ENCODE measurements at places on chromosomes 7 and 10.
A peak's percentile ranks its signal among the peaks of the same experiment; 100 is the strongest.

DNA sequence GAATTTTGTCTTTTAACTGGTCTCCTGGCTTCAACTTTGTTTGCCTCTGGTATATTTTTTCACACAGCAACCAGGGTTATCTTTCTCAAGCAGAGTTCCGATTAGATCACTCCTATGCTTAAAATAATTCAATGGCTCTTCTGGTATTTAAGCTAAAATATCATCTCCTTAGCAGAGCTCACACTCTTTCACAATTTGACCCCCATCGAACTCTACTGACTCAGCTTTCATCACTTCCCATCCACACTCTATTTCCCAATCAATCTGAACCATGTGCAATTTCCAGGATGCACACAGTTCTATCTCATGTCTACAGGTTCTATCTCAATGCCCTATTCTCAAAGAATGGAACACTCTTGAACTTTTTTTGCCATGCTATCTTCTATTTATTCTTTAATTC is 809.5 kb downstream of the GRID1 start:
- no peak for DNase-seq

- no peak for DNase-seq
Observed at GRCh38 chr7:54546081-54546985, 4.2 kb downstream of the VSTM2A start.

DNA sequence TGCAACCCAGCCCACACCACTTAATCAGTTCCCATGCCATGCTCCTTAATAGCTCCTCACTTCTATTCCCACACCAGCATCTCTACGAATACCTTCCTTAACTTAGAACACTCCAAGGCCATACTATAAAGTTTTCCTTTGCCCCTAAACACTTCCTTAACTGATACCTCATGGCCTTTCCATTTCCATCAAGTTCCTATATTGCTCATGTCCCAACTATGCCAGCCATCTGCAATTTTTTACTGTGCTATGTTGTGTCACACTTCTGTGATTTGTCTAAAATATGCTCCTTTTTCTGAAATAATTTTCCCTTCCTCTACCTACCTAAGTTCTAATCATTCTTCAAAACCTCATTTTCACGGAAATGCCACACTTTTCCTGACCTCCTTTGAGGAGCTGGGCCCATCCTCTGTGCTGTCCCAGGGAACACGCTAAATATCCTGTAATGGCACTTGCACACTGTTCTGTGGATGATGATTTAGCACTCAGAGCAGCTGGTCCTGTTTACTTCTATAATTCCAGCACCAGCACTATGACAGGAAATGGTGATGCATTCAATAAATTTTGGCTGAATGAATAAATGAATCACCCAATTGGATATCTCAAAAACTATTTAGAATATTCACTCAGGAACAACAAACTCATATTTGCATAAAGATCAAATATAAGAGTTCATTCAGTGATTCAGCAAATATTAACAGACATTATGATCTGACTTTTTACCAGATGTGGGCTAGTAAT is 266.5 kb upstream of the HGF start:
- no peak for DNase-seq

- DNase-seq = no peak
Observed at GRCh38 chr10:26479766-26480492, 41.8 kb downstream of the APBB1IP start.

DNA sequence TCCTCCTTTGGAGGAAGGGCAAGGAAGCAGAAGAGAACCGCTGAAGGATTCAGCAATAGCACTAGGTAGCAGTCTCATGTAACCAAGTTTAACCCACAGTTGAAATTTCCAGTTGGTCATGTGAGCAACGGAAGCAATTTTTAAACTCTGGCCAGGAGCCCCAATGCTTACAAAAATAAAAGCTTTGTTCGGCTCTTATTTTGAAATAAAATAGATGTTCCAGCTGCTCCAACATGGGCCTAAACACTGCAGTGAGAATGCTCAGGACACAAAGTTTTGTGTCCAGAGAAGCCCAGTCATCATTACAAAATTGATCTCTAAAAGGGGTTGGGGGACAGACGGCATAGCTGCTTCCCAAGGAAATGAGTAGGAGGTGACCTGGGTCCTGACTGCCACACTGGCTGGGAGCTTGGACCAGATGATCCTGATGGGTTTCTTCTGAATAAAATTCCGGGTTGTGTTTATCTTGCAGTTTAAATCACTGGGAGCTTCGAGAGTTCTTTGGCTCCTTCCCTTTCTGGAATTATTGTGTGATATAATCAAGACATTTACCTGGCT is 452 bp upstream of the TMEM140 start:
- DNase-seq = no peak

DNA sequence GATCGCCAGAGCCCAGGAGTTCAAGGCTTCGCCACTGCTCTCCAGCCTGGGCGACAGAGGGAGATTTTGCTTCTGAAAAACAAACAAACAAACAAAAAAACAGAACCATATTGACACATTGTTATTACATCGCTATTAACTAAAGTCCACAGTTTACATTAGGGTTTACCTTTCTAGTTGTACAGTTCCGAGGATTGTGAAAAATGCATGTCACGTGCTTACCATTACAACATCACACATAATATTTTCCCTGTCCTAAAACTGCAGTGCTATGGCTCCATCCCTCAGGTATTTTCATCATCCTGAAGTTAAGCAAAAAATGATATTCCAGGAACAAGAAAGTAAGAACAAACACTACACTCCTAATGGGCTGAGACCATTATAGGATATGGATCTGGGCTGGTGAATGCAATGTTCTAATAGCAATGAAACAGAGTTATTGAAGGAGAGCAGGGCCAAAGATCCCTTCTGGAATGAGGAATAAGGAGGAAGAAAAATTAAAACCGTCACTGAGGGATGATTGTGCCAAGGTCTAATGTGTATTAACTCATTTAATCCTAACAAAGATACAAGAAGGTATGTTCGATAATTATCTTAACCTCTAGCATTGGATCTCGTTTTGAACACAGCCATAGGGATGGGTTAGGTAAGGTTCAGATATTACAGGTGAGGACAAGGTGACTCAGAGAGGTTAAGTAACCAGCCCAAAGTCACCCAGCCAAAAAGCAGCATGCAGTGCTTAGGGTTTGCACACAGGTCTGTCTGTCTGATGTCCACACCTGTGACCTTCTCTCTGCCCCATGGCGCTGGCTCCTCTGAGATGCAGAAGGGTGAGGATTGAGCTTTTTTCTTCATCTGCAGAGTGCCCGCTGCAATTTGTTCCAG is 14.0 kb upstream of the CUX1 start:
- no peak for DNase-seq

GRCh38 chr10:104350127-104350635 is 3.5 kb upstream of the CFAP58 start:
- no peak for DNase-seq

- DNase-seq = no peak
Observed at GRCh38 chr10:111732166-111732785, 451.3 kb downstream of the GPAM start.

DNA sequence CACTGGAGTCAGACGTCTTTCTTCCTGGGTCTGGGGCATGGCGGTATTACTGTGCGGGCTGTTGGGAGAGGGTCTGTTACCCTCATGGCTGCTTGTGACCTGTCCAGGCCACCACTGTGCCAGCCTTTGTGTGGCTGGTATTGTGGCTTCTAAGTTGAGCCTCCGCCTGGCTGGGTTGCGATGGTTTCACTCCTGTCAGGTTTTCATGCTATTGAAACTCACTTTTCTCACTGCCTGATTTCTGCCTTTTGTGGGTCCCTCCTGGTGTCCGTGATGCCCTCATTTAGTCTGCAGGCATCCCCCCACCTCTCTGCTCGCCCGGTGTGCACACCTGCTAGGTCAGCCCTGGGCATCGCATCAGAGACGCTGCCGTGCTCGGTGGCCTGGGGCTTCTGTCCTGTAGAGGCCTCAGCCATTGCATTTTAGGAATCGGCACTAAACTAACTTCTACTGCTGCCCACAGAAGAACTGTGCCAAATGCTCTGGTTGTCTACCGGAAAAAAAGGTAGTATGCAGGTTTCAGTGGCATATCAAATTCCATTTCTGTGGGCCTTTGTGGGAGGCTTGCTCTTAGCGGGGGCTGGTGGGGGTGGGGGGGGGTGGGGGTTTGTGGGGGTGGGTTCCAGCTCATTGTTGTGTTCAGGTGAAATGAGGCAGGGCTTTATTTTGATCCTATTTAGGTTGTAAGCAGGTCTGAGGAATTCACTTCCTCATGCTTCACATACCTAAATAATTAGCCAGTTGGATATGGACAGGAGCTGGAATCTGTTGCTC is 64.3 kb downstream of the MGMT start:
- no peak for DNase-seq

DNA sequence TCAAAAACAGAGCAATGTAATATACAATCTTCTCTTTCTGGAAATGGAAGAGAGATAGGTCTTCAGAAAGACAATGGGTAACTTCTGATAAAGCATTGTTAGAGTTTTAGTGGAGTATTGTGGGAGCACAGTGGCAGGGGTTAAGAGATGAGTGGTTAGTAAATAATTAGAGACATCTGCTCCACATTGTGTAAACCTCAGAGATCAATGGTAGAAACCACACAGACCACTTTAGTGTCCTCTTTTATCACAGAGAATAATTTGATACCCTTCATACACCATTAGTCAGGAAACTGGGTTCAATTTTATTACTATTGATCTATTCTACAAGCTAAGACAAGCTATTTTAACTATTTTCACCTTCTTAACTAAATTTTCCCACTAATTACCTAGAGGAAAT is 35.9 kb upstream of the MAGI2 start:
- DNase-seq = no peak

DNA sequence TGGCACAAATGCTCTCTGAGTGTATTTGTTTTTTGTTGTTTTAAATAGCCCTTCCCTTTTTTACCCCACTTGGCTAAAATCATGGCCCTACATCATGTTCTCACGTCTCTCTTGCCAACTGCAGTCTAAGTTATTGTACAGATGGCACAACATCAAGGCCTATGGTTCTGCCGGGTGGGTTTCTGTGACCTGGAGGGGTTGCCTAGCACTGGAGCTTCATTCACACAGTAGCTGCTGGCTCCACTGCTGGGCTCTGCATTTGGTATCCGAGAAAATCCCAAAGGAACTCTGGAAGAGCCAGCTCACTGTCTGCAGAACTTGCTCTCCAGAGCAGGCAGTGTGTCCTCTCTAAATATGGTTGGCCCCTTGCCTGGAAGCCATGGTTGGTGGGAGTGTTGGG is 120.6 kb downstream of the LRRC4 start:
- DNase-seq = no peak

GRCh38 chr10:77717336-77717735 is 79.7 kb upstream of the KCNMA1 start:
- DNase-seq = no peak

- DNase-seq = no peak
Observed at GRCh38 chr10:88062798-88063472, 199.5 kb downstream of the PTEN start.

- no peak for DNase-seq
Observed at GRCh38 chr7:119026391-119026790, 801.9 kb downstream of the ANKRD7 start.

DNA sequence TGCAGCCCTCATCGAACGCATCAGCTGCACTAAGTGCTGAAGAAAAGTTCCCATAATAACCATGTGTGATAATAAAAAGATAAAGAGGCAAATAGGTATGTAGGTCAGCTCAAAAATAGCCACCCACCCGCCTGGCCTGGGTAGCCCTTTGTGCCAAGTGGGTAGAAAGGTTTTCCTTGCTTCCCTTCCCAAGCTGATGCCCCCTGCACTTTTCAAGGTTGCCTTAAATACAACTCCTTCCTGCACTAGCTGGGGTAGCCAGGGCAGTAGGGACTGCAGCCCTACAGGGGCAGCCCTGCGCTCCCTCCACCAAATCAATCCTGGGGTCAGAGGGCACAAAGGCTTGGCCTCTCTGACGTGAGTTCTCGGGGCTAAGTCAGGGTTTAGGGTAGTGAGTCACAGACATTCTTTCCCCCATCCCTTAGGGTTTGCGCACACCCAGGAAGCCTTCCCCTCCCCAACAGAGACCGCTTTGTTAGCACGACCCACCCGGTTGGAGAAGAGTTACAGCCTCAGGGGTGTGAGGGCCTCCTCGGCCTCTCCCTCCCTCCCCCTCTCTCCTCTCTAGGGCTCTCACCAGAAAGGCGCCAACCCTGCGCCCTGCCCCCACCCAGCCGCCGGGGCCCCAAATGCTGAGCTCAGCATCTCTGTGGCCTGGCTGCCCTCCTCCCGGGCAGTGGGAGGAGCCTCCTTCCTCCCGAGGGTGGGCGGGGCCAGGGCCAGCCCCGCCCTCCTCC is 13.3 kb upstream of the DDIT4 start:
- DNase-seq = peak; percentile 54

- DNase-seq = no peak
Observed at GRCh38 chr10:96890172-96890513, 58.0 kb downstream of the LCOR start.

DNA sequence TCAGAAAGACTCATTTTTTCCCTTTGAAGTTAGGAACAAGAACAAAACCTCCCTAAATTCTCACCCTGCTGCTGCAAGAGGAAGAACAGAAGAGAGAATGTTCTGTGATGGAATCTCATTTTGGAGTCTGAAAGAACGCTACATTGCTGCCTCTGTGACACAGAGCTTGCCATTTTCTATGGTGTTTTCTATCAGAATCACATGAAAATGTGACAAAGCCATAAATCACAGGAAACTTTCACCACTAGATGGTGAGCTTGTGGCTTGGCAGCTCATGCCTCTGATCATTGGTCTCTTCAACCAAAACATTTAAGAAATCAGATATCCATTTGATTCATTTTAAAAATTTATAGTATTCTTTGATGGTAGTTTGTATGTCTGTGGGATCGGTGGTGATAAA is 82.9 kb downstream of the CADPS2 start:
- DNase-seq = no peak

- DNase-seq = no peak
Observed at GRCh38 chr7:54014765-54015164, 527.4 kb upstream of the VSTM2A start.

DNA sequence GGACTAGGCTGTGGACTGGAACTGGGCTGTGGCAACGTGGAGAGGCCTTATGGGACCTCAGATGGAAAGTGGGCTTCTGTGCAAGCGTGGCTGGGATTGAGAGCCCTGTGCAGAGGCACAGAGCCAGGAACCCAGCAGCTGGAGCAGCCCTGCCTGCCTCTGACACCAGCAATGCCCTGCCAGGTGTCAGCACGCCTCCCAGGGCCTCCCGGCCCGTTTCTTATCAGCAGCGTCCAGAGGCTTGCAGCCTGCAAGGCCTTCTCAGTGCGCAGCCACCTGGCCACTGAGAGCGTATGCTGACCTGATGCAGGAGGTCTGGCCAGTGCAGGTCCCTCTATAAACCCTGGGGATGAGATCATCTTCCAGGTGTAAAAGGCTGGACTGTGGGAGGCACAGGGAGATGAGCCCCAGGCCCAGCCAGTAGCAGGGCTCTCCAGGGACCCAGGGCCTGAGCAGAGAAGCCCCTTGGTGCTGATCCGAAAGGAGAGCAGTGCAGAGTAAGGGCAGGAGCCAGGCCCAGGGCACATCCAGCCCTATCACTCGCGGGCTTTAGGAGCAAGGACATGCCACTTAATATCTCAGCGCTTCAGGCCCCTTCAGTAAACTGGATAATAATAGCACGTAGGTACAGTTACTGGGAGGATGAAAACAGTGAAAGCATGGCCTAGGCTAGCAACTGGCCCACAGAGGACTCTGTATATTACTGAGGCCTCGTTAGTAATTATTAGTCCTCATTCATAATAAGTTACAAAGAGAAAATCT is 38.8 kb upstream of the ANTXRL start:
- no peak for DNase-seq

GRCh38 chr7:97480772-97481390 is 251.0 kb upstream of the TAC1 start:
- DNase-seq = no peak

- DNase-seq = no peak
Observed at GRCh38 chr10:88923520-88923919, 29.1 kb downstream of the ACTA2 start.

- no peak for DNase-seq
Observed at GRCh38 chr7:132419542-132419941, 156.7 kb downstream of the PLXNA4 start.
